ENCODE measurements at places on chromosomes 12 and 14.

DNA sequence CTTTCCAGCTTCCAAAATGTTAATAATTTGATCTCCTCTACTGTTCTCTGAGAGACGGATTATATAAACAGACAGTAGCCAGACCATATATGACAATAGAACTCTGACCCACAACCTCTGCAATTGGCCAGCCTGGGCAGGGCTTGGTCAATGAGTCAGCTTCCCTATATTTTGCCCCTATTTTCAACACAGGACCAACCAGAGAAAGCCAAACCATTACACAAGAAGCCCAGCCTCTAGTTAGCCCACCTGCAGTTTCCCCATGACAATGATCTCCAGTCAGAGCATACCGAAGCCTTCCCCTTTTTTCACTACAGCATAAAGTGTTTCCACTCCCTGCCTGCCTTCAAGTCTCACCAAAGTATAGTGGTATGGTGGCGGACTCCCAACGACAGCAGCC, 7.6 kb upstream of the EXD2 start:
- DNase-seq: no peak

GRCh38 chr14:91372671-91373495, 44.7 kb downstream of the CCDC88C start:
- DNase-seq: peak; percentile 88

DNA sequence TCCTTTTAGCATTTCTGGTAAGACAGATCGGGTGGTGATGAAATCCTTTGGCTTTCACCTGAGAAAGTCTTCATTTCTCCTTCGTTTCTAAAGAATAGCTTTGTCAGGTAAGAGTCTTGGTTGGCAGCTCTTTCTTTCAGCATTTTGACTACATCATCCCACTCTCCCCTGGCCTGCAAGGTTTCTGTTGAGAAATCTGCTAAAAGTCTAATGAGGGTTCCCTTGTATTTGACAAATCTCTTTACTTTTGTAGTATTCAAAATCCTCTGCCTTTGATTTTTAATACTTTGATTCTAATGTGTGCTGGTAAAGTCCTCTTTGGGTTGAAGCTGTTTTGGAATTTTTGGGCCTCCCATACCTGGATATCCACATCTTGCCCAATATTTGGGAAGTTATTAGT, 120.2 kb downstream of the PAX9 start:
- no peak for DNase-seq

GRCh38 chr12:54225666-54226065, 36.9 kb upstream of the SMUG1 start:
- DNase-seq: no peak

GRCh38 chr14:96176275-96176674, 28.4 kb upstream of the BDKRB2 start:
- DNase-seq: no peak

GRCh38 chr12:74906224-74906623, 303.4 kb downstream of the KCNC2 start:
- DNase-seq: peak; percentile 12

DNA sequence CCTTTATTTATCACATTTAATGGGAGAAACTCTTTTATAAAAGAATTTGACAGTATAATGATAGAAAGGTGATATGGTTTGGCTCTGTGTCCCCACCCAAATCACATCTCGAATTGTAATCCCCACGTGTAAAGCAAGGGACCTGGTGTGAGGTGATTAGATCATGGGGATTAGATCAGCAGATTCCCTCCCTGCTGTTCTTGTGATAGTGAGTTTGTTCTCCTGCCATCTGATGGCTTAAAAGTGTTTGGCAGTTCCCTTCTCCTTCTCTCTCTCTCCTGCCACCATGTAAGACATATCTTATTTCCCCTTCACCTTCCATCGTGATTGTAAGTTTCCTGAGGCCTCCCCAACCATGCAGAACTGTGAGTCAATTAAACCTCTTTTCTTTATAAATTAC, 1110.3 kb downstream of the FLRT2 start:
- DNase-seq: peak; percentile 69

GRCh38 chr12:69266036-69266635, 26.8 kb downstream of the CPSF6 start:
- peak; percentile 8 for DNase-seq

DNA sequence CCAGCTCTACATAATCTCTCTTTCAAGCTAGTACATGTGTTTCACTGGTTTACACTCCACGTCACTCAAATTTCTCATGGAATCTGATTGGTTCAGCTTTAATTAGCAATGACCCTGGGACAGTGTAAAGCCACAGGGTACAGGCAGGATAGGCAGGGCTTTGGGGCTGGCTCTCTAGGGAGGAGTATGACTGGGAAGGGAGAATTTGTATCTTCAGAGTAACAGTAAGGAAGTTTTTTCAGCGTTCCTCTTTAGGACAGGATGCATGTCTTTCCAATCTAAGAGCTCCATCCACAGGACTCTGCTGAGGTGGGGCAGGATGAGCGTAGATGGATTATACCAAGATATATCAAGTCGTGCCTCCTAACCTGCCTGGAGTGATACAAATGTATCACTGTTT, 112.0 kb upstream of the CLEC14A start:
- DNase-seq: no peak

DNA sequence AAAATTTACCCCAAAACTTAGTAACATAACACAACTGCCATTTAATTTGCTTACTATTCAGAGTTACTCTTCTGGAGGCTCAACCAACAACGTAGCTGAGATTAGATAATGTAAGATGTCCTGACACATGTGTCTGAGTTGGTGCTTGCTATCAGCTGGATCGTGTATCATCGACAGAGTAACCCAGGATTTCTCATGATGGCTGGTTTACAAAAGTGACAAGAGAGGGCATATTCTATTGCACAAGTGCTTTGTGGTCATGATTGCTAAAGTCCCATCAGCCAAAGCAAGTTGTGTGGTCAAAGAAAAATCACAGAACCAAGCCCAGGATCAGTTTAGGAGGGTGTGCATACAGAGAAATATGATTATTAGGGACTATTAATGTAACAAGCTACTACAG, 73.4 kb downstream of the CAPZA3 start:
- DNase-seq: no peak

DNA sequence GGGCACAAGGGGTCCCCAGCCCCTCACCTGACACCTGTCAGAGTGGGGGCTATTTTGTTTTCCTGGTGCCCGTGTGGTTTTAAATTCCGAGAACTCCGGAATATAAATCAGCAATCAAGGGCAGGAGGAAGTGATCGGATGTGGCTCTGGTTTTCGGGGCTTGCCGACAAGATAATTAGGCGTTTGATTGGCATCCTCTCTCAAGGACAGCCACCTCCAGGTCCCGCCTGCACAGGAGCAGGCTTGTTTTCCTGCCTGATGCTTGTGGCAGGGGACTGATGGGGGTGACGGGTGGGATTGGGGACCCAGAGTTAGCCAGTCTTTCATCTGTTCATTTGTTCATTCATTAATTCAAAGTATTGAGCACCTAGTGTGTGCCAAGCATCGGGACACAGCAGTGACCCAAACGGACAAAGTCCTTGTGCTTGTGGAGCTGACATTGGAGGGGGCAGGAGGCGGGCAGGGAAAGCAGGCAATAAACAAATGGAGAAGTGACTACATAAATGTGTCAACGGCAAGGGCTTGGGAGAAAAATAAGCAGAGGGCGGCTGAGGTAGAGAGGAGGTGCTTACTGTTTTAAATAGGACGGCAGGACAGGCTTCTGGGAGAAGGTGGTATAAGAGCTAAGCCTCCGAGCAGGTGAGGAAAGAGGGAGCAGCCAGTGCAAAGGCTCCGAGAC, 166.5 kb downstream of the PHETA1 start:
- DNase-seq: no peak

DNA sequence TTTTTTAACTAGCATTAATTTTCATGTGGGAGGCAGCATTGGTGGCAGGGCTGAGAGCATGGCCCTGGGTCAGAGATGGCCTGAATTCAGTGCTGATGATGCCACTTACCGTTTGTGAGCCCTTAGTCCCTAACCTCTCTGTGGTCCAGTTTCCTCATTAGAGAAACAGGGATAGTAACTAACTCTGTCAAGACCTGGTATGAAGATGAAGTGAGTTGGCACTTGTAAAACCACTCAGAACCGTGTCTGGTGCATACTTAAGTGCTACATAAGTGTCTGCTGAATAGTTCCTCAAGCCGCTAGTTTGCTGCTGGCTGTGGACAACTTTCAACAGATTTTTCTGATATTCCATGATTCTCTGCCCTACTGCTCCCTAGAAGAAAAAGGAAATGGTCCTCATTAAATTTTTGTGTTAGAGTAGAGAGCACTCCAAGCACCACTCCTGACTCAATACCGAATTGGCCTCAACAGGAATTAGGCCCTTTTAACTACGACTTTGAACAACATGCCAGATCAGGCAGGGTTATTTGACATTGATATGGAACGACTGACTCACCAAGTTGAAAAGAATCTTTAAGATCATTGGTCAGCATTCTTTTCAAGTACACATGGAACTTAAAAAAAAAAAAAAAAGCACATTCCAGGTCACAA, 250.2 kb downstream of the ANO2 start:
- no peak for DNase-seq
